Left lung (tissue), 14 donors: ENCODE measurements at places on chromosomes 7 and 10.

- DNase-seq: no peak
Measured at GRCh38 chr7:137669706-137670105, 177.1 kb downstream of the DGKI start.

- DNase-seq: no peak
Measured at GRCh38 chr7:30406664-30407425, 71.7 kb downstream of the NOD1 start.

- no peak for DNase-seq
Measured at GRCh38 chr10:132383101-132383500, 13.9 kb upstream of the PWWP2B start.

GRCh38 chr7:153185936-153186335 is 426.4 kb downstream of the ACTR3B start:
- no peak for DNase-seq

- DNase-seq: no peak
Measured at GRCh38 chr10:44517635-44518034, 132.7 kb upstream of the CXCL12 start.

DNA sequence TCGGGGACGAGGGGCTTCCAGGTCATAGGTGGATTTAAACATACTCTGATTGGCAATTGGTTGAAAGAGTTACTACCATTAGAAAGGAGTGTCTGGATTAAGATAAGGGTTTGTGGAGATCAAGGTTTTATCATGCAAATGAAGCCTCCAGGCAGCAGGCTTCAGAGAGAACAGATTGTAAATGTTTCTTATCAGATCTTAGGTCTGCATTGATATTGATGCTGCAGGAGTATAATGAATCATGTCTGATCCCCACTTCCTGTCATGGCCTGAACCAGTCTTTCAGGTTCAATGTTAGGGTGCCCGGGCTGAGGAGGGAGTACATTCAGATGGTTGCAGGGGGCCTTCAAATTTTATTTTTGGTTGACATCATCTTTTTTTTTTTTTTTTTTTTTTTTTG is 51.4 kb downstream of the SH3PXD2A start:
- DNase-seq: no peak

- no peak for DNase-seq
Measured at GRCh38 chr10:69239136-69239535, 19.0 kb downstream of the HKDC1 start.

DNA sequence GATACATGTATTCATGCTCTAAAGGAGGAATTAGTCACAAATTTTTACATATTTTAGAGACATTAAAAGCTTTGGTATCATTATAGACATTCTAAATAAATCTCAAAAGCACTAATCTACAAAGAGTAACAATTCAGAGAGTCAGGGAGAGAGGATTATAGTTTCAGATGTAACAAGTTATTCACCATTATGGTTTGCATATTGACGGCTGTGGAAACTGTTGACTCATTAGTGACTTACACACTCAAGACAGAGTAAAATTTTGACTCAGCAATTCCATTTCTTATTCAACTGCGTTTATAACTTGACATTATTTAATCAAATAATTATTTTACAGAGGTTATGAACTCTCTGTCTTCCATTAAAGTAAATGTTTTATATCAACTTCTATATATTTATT is 95.4 kb upstream of the SEMA3C start:
- DNase-seq: no peak

DNA sequence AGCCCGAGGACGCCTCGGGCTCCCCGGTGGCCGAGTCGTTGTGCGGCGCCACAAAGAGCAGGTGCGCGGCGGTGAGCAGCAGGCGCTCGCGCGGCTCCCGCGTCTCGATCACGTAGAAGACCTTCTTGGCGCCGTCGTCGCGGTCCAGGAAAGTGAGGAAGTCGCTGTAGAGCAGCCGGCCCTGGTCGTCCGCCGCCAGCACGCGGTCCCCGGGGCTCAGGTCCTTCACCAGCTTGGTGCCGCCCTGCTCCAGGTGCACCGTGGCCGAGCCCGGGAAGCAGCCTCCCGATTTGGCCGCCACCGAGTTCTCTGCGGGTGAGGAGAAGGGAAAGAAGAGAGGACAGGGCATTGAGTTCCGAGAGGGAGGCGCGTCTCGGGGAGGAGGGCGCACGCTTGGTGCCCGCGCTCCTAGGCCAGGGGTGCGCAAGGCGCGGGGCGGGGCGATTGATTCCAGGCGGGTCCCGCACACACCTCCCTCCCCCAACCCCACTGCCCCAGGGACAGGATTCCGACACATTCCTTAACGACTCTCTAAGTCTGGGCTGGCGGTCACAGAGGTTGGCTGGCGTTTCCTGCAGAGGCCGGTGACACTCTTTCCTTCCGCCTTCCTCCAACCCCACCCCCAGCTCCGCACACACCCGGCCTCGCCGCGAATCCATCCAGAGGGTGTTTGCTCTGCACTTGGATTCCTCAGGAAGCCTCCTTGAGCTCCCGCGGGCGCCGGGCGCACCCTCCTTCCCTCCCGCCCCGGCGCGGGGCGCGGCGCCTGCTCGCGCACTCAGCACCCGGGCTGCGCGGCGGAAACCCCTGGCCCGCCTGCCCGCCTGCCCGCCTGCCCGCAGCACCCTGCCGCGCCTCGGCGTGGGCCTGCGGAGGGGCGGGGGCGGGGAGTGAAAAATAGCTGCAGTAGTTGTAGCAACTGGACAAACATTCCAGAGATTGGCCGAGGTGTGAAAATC is 8.6 kb downstream of the SHH start:
- peak; percentile 86 for DNase-seq

DNA sequence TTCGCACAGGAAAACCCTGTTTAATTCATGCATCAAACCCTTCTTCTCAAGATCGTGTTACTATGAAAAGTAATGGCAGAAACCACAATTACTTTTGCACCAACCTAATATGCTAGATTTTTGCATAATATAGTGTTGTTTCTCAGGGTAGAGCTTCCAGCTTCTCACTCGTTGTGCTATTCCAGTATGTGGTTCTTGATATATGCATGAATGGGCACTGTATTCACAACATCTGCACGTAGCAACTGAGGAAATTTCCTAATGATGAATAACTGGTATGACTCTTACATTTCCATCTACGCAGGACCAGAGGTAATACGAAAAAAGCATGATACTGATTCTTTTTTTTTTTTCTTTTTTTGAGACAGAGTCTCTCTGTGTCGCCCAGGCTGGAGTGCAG is 326.6 kb upstream of the GALNT17 start:
- no peak for DNase-seq

DNA sequence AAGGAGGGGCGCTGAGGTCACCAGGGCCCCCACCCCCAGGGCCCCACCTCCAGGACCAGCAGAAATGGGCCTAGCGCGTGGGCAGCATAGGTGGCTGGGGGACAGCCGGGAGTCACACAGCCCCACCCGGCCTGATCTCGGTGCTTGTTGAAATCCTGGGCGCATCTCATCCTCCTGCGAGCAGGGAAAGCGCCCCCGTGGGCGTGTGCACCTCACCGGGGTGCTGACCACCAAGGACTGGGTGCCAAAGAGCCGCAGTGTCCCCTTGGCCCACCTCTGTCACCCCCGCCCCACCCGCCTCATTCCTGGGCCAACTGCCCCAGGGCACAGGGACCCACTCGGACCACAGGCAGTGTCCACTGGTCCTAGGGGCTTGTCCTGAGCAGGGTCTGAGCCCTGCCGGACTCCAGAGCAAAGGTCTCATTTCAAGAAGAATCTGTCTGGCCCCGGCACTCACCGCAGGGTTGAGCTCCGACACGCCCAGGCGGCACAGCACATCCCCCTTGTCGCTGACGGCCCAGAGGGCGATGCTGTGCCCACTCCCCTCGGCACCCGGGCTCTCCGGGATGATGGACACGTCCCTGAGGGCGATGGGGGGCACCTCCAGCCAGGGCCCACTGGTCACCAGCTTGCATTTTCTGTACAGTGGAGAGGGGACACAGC is 11.4 kb downstream of the BHLHA15 start:
- no peak for DNase-seq

GRCh38 chr7:55550841-55551537 is 21.3 kb downstream of the VOPP1 start:
- DNase-seq: no peak

- no peak for DNase-seq
Measured at GRCh38 chr7:130231792-130232191, 24.1 kb downstream of the SSMEM1 start.

DNA sequence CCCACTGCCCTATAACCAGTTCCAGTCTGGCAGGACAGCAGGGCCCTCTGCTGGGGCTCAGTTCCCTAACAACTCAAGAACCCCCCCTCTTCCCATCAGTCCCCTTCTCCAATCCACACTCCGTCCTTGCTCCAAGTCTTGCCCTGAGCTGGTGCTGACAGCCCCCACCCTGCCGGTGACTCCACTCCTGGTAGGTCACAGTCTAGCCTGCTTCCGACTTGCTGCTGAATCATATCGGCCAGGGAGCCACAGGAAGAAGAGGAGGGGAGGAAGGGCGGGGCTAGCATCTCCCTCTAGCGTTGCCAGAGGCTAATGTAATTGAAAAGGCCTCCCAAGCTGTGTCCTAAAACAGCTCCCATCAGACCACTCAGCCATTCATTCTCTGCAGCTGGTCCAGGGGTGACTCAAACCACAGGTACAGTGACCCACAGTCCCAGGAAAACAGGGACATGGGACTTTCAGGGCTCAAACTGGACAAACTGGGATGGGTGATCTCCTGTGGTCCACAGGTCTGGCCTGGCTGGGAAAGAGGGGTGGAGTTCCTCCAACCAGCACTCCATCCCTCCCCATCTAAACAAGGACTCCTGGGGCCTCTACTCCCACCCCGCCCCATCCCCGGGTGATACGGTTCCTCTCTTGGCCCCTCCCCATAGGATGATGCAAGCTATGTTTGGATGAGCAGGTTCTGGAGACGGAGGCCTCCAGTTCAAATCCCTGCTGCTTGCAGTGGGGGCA is 158.8 kb downstream of the SH3PXD2A start:
- peak; percentile 68 for DNase-seq

- no peak for DNase-seq
Measured at GRCh38 chr7:105719395-105719794, 138.1 kb upstream of the EFCAB10 start.

DNA sequence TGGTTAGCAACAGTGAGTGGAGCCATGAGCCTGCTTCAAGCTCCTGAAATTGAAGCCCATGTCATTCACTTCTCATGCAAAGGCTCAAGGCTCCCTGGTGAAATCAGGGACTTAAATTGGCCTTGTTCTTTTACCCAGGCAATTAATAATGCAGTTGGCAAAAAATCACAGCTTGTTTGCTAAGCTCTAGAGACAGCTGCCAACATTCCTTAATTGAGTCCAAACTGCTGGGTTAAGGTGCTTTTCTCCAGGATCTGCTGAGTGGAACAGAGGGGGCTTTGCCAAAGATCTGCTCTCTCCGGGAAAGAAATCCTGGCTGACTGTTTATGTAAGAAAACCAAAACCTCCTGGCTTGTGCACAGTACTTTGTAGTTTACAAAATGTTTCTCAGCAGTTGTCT is 257.6 kb upstream of the GHITM start:
- DNase-seq: no peak

DNA sequence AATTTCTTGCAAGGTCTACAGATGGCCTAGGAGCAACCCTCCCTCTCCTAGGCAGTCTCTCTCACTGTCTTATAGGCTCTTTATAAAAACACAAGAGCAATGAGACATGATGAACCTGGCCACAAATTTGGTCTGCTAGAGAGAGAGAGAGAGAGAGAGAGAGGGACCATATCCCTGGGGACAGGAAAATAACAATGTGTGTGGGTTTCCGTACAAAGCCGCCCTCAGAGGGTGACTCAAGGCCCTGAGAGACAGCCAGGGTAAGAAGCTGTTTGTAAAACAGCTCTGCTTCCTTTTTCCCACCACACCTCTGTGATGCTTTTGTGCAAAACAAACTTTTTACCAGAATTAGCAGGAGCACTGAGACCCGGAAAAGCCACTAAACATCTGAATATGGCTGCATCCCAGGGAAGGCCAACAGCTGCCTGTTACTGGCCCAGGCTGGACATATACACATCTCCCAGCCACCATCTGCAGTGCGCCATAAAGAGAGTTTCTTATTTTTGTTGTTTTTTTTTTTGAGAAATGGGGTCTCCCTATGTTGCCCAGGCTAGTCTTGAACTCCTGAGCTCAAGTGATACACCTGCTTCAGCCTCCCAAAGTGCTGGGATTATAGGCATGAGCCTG is 18.4 kb downstream of the GIMAP5 start:
- DNase-seq: no peak

GRCh38 chr10:3950676-3951275 is 165.8 kb upstream of the KLF6 start:
- DNase-seq: no peak

GRCh38 chr7:36208426-36208825 is 55.4 kb downstream of the EEPD1 start:
- no peak for DNase-seq

- DNase-seq: no peak
Measured at GRCh38 chr10:51501396-51501795, 198.0 kb downstream of the CSTF2T start.

DNA sequence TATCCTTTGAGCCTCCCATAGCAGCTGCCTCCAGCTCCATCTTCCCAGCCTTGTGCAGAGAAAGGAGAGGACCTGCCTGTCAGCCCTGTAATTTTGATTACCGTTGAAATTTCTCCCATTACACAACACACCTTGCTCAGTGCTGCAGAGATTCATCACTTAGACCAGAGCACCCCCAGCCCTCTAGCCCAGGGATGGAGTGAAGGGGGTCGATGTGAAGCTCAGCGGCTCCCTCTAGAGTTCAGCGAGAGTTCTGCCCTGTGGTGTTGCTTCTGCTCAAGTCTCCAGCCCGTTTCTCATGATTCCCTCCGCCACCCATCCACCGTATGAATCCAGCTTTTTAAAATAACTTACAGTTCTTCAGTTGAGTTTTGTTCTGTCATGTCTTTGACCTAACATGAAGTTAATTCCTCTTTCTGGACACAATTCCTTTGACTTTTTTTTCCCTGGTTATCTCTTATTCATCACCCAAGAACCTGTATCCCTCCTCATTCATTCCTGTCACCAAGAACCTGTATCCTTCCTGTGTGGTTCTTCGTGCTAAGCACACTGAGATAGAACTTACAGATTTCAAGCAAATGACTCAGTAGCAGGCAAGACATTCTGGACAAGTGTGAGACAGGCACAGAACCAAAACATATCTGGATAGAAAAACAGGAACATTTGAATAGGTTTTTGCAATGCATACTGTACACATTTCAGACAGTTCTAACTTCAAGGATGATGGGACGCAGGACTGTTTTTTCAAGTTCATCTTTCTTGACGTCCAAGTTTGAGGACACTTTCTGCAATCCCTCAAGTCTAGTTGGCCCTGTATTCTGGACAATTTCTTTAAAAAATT is 35.0 kb upstream of the ZNF32 start:
- no peak for DNase-seq

- peak; percentile 77 for DNase-seq
Measured at GRCh38 chr10:101485681-101486554, 102.1 kb downstream of the POLL start.

- no peak for DNase-seq
Measured at GRCh38 chr7:51298912-51299311, 17.7 kb downstream of the COBL start.

DNA sequence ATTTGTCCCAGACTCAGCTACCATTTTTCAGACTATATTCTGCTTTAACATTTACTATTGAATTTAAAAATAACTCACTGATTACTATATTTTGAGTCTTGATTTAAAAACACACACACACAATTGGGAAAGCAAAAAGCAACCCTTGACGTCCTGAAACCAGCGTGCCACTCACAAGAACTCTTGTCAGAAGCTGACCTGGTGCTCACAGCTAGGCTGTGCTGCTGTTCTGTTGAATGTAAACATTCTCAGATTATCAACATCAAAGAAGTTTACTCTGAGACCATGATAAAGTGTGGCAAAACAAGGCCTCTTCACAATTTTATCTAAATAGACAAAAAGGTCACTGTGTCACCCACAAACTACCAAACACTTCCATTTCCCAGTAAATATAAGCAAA is 62.6 kb upstream of the CACNA2D1 start:
- no peak for DNase-seq

- no peak for DNase-seq
Measured at GRCh38 chr7:55509322-55509721, 63.0 kb downstream of the VOPP1 start.
